DND-41 (cell line): ENCODE measurements at places on chromosomes 1 and 21.

DNA sequence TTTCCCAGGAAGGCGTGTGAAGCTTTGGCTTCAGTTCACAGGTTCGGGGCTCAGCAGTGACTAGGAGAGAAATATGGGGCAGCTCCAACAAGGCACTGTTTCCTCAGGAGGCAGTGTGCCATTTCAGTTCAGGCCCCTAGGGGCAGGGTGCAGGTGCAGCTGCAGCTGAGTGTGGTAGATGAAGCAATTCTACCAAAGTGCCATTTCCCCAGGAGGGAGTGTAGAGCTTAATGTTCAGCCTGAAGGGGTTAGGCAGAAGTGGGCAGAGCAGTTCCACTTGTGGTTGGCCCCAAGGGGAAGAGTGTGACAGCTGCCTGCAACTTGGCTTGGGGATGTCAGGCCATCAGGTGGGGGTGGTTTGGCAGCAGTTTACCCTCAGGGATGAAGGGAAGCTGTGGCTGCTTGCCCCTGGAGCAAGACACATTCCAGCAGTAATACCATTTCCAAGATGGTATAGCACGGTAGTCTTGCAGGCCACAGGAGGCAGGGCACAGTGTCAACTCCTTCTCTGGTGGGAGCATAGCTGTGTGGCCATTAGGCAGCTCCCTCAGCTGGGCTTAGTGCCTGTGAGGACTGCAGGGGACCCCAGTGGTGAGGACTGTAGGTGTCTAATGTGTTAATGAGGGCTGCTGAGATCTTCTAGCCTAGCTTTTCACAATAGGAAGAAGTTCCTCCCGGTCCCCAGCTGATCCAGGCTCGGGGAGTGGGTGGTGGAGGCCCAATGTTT is 34.7 kb downstream of the RGSL1 start:
- DNase-seq, result peak; percentile 84

GRCh38 chr1:239572183-239572582 is 185.8 kb downstream of the CHRM3 start:
- no peak for DNase-seq

- DNase-seq, result no peak
Observed at GRCh38 chr1:233613252-233614172, at the start of gene KCNK1. TSS of gene KCNK1 (plus strand) at chr1:233614106. CDS start at chr1:233614172, 66 bp downstream.

- no peak for DNase-seq
Observed at GRCh38 chr1:230863449-230863848, 4.9 kb downstream of the C1orf198 start.
